ENCODE measurements at places on chromosomes 5 and 9.

- no peak for DNase-seq
Measured at GRCh38 chr5:180799194-180799593, 3.4 kb downstream of the MGAT1 start.

DNA sequence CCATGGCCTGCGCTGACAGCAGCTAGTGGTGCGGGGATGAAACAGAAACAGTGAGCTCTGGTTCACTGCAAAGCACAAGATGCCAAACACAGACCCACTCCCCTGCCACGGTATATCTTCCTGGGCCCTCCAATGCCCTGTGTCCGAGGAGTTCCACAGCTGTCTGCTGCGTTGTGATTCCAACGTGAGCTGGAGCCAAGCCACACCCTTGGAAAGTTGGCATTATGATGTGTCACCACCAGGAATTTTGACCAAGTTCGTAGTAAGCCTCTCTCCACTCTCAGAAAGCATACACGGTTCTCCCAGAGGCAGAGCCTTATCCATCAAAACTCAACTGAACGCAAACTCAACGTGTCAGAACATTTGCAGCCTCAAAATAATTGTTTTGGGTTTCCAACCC, 55.6 kb downstream of the MACROH2A1 start:
- no peak for DNase-seq

DNA sequence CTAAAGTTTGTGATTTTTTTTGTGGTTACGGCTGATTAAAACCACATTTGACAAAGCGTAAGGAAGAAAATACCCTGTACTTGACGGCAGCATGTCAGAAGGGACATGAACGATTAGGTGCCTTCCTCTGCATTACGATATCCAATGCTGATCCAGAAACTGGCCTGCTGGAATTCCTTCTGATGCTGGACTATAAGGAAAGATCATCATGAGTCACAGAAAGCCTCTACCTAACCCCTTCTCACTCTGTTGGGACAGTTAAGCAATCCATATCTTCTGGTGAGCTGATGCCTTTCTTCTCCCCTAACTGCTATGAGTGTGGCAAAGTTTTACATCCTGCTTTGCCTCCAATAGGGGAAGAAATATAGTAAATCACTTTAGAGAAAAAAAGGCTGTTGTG, 78.4 kb upstream of the PAPPA start:
- DNase-seq: peak; percentile 98

DNA sequence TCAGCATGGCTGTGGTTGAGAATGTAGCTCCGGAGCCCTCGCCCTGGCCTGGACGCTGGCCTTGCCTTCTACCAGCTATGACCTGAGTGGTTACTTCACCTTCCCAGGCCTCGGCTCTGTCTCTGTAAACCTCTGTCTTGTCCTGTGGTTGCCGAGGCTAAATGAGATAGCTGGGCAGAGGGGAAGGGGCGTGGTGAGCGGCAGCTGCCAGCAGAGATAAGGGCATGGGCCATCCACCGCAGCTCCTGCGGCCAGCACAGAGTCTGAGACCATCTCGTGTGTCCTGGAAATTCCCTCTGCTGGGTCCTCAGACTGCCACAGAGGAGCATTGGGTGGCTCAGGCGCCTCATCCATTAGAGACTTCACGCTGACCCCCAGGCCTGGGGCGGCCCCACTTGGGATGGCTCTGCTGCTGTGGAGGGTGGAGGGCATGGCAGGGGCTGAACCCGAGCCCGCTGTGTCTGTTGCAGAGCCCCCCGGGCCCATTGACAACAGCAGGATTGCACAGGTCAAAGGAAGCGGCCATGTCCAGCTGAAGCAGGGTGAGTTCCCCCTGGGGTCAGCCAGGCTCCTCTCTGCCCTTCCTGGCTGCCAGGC, 43.9 kb downstream of the USP20 start:
- DNase-seq: no peak

- DNase-seq: no peak
Measured at GRCh38 chr5:127006744-127007143, 23.6 kb downstream of the MARCHF3 start.

DNA sequence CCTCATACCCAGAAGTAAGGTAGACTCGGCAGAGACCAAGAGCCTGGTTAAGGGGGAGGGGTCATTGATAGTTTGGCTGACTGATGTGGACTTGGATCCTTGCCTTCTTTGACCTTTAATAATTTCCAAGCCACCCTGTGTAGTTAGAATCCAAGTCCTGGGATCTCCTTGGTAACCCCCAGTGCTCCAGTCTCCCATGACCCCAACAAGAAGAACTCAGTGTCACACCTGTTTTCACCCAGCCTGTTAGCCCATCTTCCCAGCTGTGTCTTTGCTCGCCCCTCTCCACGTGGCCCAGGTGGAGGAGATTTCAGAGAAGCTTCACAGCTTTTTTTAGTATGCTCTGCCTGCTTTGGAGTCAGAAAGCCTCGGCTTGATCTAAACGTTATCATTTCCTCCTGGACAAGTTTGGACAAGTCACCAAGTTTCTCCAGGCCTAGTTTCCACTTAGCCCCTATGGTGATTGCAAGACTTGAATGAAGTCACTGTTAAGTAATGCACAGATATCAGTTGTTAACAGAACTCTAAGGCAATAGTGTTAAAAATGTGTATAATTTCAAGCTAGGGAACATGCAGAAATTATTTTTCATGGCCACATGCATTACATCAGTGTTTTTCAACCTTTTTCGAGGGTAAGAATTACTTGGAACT, 170.0 kb downstream of the TMEM38B start:
- no peak for DNase-seq

DNA sequence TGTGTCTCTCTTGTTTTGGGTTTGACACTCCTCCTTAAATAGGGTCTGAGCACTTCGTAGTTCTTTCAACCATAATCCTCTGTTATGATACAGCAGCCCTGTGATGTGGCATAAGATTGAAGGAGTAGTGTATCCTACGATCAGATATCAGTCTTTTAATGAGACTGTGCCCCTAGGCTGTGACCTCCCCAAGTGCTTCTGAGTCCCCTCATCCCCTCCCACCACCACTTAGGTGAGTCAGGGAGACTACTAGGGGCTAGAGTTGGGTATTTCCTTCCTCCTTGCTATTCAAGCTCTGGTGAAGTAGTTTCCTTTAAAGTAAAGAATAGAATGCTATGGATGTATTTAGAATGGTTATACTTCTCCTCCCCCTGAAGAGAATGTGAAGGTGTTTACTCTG, 637.2 kb upstream of the GRAMD2B start:
- no peak for DNase-seq

GRCh38 chr9:92633614-92634278, 36.2 kb downstream of the IPPK start:
- no peak for DNase-seq

- no peak for DNase-seq
Measured at GRCh38 chr9:2338777-2339365, 282.7 kb upstream of the VLDLR start.

- DNase-seq: no peak
Measured at GRCh38 chr5:142814122-142814521, 43.9 kb downstream of the ARHGAP26 start.

- DNase-seq: no peak
Measured at GRCh38 chr5:2864515-2865105, 113.1 kb upstream of the IRX2 start.

GRCh38 chr5:33311893-33312292, 128.9 kb upstream of the TARS1 start:
- DNase-seq: peak; percentile 97

- DNase-seq: no peak
Measured at GRCh38 chr5:112878760-112879159, 17.7 kb downstream of the SRP19 start.

DNA sequence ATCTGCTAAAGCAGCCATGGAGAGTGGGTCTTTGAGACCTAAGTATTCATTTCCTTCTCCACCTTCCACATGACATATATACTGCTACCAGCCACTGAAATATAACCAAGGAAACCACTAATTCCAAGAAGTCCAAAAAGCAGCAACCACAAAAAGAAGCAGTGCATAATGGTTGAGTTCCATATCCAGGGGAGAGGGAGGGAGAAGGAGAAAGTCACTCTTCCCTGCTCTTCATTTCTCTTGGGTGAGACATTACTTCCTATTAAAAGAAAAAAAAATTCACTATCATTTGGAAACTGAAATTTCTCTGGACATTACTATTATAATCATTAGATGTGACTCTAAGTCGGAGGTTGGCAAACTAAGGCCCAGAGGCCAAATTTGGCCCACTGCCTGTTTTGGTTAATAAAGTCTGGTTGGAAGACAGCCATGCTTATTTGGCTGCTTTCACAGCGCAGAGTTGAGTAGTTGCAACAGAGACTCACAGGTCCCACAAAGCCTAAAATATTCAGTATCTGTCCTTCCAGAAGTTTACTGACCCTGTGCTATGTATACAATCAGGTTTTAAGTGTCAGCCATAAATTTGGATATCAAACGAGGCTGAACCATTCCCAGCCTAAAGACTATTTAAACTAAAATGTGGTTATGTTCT, 168.6 kb downstream of the MPDZ start:
- DNase-seq: no peak

- no peak for DNase-seq
Measured at GRCh38 chr9:113630386-113631136, 167.0 kb downstream of the RGS3 start.
